Gastrocnemius medialis (tissue), 4 donors: ENCODE measurements at places on chromosomes 3 and 15. TPM values are rescaled to one million over a fixed set of nuclear protein-coding genes. Genes with fewer than 3 reads are reported as not detected.

Gene CCDC54
- total RNA-seq, result not detected

DNA sequence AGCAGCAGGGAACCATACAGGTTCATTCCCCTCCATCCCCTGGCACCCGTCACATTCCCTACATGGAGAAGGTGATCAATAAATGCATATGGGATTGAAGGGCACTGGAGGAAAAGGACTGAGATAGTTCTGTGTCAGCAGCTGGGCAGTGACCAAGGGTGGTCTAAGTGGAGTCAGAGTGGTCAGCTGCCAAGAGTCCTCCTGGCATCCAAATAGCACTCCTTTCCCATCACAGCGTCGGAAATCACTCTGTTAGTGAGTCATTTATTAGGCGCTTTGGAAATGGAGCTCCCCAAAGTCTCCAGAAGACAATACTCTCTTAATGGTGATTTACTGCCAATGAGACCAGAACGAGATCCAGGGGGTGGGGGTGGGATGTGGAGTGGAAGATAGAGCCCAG is 6.8 kb upstream of the TRH start:
- no peaks in the 10 kb centered on the region for H3K27me3 ChIP-seq
- H3K4me3 ChIP-seq, result no peak overlapping the region
- H3K27ac ChIP-seq, result no peak overlapping the region
- no peak for DNase-seq
- H3K36me3 ChIP-seq, result no peaks in the 10 kb centered on the region
- no peaks in the 10 kb centered on the region for H3K4me1 ChIP-seq

Gene MRPS25
- 72.0 TPM for total RNA-seq

DNA sequence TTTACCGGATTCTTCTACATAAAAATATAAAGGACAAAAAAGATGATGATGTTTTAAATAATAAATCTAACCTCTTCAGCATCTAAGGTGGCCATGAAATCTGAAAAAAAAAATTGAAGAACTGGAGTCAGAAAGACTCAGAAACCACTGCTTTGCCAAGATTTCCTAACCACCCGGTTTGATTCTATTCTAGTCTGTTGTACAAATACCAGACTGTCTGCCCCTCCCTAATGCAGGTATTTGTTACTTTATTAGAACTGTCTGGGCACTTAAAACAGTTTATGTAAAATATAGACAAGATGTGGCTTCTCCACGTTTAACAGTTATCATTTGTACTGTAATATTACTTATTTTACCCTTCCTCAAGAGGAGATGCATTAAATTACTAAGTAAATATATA is 48.8 kb downstream of the UACA start:
- peaks cover 65% of the 10 kb centered on the region for H3K4me1 ChIP-seq
- no peak for DNase-seq
- H3K36me3 ChIP-seq, result no peaks in the 10 kb centered on the region
- H3K4me3 ChIP-seq, result peak overlapping the region; percentile 24

DNA sequence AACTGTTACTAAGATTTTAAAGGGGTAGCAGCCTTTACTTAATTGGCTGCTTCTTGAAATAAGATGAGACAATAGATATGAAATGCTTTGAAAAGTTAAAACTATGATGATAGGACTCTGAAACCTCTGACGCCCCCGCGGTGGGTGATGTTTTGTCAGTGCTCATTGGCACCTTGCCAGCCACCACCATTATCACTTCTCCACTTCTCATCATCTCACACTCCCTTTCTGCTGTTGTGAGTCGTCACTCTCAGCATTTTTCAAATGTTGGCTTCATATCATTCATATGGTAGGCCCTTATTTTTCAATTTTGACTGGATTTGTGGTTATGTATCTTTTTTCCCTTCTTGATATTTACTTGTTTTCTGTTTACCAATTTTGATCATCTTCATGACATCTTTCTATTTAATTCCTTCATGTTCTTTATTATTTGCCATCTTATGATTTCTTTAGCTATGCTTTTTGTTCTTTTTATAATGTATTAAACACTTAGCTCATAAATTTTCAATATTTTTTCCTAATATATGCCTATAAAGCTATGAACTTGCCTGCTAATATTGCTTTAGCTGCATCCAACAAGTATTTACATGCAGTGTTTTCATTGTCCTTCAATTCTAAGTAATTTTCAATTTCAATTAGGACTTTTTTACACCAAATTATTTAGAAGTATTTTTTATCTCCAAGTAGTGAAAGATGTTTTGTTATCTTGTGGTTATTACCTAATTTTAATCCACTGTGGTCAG is 30.3 kb upstream of the SKOR1 start:
- H3K27me3 ChIP-seq, result no peaks in the 10 kb centered on the region
- no peak overlapping the region for H3K27ac ChIP-seq
- H3K36me3 ChIP-seq, result no peaks in the 10 kb centered on the region
- DNase-seq, result no peak
- no peak overlapping the region for H3K4me3 ChIP-seq

DNA sequence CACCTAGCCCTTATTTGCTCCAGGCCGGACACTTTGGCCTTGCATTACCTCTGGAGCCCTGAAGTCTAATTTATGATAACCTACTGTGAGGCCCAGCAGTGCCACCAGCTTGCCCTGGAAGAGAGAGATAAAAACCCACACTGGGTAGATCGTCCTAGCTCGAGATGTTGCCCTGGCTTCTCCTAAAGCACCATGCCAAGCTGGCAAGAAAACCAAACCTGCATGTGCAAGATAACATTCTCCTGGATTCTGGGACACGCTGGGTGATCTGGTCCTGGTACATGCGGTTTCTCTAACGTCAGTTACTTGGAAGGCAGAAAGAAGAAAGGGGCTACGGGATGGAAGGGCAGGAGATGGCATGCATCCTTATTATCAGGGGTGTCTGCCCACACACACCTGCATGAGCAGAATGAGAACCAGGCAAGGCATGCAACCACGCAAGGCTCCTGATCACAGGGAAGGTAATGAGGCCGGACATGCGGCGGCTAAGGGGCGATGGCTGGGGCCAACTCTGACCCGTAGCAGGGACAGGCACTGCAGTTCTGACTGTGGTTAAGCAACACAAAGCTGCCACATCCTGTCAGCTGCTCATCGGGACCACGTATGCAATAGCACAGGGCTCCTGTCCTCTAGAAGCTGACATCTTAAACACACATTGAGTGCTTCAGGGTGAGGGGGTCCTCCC is 73.0 kb downstream of the OXNAD1 start:
- no peaks in the 10 kb centered on the region for H3K36me3 ChIP-seq
- H3K27ac ChIP-seq, result no peak overlapping the region
- no peak for DNase-seq
- peaks cover 12% of the 10 kb centered on the region for H3K4me1 ChIP-seq
- H3K27me3 ChIP-seq, result no peaks in the 10 kb centered on the region

DNA sequence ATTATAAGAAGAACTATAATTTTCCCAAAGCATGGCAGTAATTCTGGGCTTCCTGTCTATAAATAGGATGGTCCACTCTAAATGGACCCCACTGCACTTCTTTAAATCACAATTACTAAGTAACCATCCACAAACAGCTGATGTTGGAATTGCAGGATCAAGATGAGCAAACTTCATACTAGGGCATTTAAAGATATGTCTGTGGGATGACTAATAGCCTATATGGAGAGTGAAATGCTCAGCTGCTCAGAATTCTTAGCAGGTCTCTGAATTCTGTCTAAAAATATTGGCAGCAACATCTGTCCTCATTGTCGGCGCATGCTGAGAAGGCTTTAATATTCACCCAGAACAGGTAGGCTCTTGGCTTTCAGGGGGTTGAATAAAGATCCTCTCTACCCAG is 140.4 kb downstream of the SATB1 start:
- no peaks in the 10 kb centered on the region for H3K36me3 ChIP-seq
- no peaks in the 10 kb centered on the region for H3K4me1 ChIP-seq
- H3K27ac ChIP-seq, result no peak overlapping the region
- H3K4me3 ChIP-seq, result no peak overlapping the region
- H3K27me3 ChIP-seq, result no peaks in the 10 kb centered on the region

Gene ISLR
- 5.9 TPM for total RNA-seq

- no peak overlapping the region for H3K4me3 ChIP-seq
- no peaks in the 10 kb centered on the region for H3K27me3 ChIP-seq
- peak; percentile 31 for DNase-seq
- no peak overlapping the region for H3K27ac ChIP-seq
Measured at GRCh38 chr15:51380999-51381806, 39.7 kb downstream of the GLDN start.

Gene LRRC49
- 0.51 TPM for total RNA-seq

Gene ARGFX
- total RNA-seq, result not detected

GRCh38 chr3:181174022-181174421 is 184.5 kb upstream of the DNAJC19 start:
- no peak overlapping the region for H3K27ac ChIP-seq
- no peaks in the 10 kb centered on the region for H3K36me3 ChIP-seq
- DNase-seq, result no peak
- H3K4me3 ChIP-seq, result no peak overlapping the region
- H3K27me3 ChIP-seq, result no peaks in the 10 kb centered on the region

- H3K27ac ChIP-seq, result peak overlapping the region; percentile 49
- no peak for DNase-seq
- no peaks in the 10 kb centered on the region for H3K36me3 ChIP-seq
- no peaks in the 10 kb centered on the region for H3K4me1 ChIP-seq
- no peak overlapping the region for H3K4me3 ChIP-seq
Measured at GRCh38 chr3:179760944-179761343, 108.1 kb downstream of the USP13 start.

Gene LRIG1
- total RNA-seq, result 45.3 TPM

Gene SHC4
- total RNA-seq, result 0.39 TPM

Gene CPN2
- total RNA-seq, result 0.46 TPM

Gene SIDT1
- total RNA-seq, result 0.19 TPM

- H3K27ac ChIP-seq, result no peak overlapping the region
- H3K36me3 ChIP-seq, result no peaks in the 10 kb centered on the region
- H3K4me3 ChIP-seq, result no peak overlapping the region
- H3K27me3 ChIP-seq, result no peaks in the 10 kb centered on the region
- peaks cover 20% of the 10 kb centered on the region for H3K4me1 ChIP-seq
- DNase-seq, result no peak
Measured at GRCh38 chr3:39388741-39389248, 5.6 kb downstream of the SLC25A38 start.

- H3K4me3 ChIP-seq, result no peak overlapping the region
- peak overlapping the region; percentile 95 for H3K27ac ChIP-seq
- H3K27me3 ChIP-seq, result no peaks in the 10 kb centered on the region
- no peaks in the 10 kb centered on the region for H3K36me3 ChIP-seq
- H3K4me1 ChIP-seq, result peaks cover 68% of the 10 kb centered on the region
Measured at GRCh38 chr15:42371096-42371495, 11.8 kb downstream of the CAPN3 start.

Gene RLBP1
- total RNA-seq, result not detected

Gene PPP2R3A
- 24.9 TPM for total RNA-seq

Gene CA12
- total RNA-seq, result not detected

Gene DCUN1D1
- total RNA-seq, result 42.2 TPM

Gene CGNL1
- total RNA-seq, result 0.78 TPM

DNA sequence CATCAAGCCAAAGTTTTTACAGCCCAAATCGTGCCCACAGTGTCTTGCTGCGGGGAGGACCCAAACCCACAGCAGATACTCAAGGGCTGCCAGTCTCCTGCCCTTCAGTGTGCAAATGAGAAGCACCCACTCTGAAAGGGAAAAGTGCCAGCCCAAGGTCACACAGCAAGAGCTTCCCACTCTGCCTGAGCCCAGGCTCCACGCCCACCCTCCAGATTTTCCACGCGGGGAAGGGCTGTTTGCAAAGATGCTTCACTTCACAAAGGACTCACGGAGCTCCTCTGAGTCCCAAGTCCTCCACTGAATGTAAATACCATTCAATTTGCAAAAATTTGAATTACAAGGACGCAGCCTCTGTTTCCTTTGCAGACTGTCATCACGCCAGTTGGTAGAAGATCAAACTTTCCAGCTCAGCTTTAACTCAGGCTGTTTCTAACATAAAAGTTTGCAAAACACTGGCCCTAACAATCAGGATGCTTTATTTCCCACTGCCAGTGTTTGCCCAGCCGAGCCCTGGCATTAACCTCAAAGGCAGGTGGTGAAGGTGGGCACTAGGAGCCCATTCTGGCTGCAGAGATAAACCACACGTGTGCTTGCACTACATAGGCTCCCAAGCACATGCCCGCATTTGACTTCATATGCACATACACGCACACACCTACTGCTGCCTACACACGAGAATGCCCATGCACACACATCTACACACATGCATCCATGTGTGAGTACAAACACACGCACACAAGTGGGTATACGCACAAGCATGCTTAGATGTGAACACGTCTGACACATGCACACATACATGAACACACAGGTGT is 7.6 kb downstream of the CACNA2D2 start:
- no peaks in the 10 kb centered on the region for H3K27me3 ChIP-seq
- DNase-seq, result no peak
- H3K36me3 ChIP-seq, result no peaks in the 10 kb centered on the region
- no peaks in the 10 kb centered on the region for H3K4me1 ChIP-seq

Gene IL5RA
- not detected for total RNA-seq

DNA sequence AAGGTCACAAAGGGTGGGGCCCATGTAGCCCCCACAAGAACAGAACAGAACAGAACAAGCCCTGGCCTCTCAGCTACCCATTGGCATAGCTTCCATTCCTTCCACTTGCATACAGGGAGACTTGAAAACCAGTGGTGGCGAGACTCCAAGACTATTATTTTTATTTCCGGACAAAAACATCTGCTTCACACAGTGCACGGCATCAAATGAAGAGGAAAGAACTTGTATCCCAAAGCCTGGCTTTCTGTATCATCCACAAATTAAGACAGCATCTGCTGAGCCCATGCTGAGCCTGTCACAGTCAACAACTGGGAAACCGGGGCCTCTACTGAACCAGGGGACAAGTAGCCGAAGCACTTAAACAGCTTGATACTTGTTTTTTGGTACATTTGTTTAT is 56.0 kb downstream of the CLEC3B start:
- H3K4me1 ChIP-seq, result peaks cover 8% of the 10 kb centered on the region
- H3K27me3 ChIP-seq, result no peaks in the 10 kb centered on the region
- no peaks in the 10 kb centered on the region for H3K36me3 ChIP-seq
- DNase-seq, result no peak
- no peak overlapping the region for H3K4me3 ChIP-seq

Gene SHF
- 3.3 TPM for total RNA-seq

GRCh38 chr3:24487325-24488262 is 7.1 kb downstream of the THRB start:
- no peaks in the 10 kb centered on the region for H3K36me3 ChIP-seq
- H3K27me3 ChIP-seq, result no peaks in the 10 kb centered on the region
- H3K4me1 ChIP-seq, result peaks cover 99% of the 10 kb centered on the region
- H3K27ac ChIP-seq, result peak overlapping the region; percentile 83
- H3K4me3 ChIP-seq, result no peak overlapping the region

DNA sequence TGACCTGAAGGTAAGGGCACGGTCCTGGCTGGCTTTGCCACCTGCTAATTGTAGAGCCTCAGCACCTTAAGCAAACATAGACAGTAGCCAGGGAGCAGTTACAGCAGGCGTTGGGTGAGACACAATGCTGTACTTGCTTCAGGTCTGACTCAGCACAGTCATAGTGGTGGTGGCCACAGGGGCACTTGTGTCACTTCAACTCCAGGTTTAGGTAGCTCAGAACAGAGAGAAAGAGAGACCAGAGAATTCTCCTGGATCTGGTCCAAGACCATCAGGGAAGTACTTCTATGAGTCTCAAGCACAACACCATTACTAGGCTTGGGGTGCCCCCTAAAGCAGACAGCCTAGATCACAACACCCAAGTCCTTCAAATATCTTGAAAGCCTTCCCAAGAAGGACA is 204.4 kb downstream of the OTOL1 start:
- no peaks in the 10 kb centered on the region for H3K36me3 ChIP-seq
- H3K27ac ChIP-seq, result no peak overlapping the region
- H3K4me1 ChIP-seq, result no peaks in the 10 kb centered on the region
- H3K4me3 ChIP-seq, result no peak overlapping the region
- no peak for DNase-seq

Gene NECTIN3
- 4.3 TPM for total RNA-seq

Gene TGM5
- total RNA-seq, result not detected
